Anterior cingulate cortex (tissue), 58 donors: ENCODE measurements at places on chromosomes 3 and 15.
A peak's percentile ranks its signal among the peaks of the same experiment; 100 is the strongest.

GRCh38 chr3:123773681-123774431, 110.3 kb downstream of the MYLK start:
- peak; percentile 64 for DNase-seq

GRCh38 chr3:45507820-45508317, 86.7 kb upstream of the LIMD1 start:
- no peak for DNase-seq

GRCh38 chr15:46309914-46310313, 675.1 kb downstream of the SQOR start:
- DNase-seq, result no peak

DNA sequence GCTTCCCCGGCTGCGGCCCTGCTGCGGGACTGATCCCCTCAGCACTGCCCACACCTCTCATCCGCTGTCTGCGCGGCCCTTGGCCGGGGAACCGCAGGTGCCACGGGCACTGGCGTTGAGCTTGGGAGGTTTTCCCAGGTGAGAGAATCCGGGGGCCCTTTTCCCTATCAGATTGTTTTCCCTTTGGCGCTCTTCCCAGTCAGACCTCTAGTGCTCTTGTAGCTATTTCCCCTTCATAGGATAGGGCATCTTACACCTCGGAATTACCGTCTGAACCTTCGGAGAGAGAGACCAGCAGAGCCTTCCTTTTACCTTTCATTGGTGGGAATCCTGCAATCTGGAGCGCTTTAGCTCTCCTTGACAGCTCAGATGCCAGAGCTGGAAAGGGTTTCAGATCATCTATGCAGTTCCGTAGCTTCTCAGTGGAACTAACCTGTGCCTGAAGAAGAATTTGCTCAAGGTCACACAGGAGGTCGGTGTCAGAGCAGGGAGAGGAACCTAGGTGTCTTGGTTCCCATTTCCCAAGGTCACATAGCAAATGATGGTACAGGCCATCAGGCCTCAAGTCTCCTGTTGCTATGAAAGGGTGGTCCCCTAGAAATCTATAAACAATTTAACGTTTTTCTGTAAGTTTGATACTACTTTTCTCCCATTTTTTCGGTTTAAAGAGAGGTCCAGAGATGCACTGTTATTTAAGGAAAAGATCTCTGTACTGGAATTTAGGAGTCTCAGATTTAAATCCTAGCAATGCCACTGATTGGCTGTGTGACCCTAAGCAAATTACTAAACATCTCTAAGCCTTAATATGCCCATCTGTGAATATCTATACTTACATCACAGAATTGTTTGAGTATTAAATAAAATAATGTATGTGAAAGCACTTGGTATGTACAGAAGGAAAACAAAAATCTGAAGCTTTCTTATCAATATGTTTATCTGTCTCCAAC, 916 bp downstream of the IDH3A start:
- DNase-seq, result no peak

- no peak for DNase-seq
Measured at GRCh38 chr15:92889390-92890107, 10.6 kb upstream of the CHD2 start.

DNA sequence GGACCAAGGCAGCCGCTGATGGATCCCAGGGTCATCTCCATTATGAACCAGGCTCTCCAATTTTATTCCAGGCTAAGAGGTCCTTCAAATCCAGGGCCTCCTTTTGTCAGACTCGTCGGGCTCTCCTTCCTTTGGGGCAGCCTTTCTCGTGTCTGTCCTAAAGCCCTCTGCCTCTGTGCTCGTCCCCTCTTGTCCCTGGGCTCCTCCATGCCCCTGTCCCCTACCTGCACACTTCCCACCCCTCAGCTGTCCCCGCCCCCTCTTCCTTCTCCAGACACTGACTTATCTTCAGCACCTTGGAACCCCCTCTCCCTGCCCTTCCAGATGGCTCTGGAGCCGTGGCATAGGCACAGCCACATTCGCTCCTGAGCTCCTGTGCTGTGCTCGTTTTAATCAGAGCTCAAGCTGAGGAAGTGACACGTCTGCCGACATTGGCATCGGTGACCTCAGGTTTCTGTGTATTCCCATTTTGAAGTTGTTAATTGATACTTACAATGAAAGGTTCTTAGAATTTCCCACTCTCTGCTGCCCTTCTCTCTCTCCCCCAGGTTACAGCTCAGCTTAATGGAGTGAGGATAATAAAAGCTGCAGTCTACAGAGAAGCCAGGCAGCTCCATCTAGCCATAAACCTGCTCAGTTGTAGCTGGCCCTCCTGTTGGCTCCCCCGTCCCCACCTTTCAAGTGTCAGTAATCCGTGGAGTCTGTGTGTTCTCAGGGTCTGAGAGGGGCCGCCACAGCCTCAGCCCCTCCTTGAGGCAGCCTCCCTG, 51.1 kb upstream of the SEC22A start:
- DNase-seq, result no peak

DNA sequence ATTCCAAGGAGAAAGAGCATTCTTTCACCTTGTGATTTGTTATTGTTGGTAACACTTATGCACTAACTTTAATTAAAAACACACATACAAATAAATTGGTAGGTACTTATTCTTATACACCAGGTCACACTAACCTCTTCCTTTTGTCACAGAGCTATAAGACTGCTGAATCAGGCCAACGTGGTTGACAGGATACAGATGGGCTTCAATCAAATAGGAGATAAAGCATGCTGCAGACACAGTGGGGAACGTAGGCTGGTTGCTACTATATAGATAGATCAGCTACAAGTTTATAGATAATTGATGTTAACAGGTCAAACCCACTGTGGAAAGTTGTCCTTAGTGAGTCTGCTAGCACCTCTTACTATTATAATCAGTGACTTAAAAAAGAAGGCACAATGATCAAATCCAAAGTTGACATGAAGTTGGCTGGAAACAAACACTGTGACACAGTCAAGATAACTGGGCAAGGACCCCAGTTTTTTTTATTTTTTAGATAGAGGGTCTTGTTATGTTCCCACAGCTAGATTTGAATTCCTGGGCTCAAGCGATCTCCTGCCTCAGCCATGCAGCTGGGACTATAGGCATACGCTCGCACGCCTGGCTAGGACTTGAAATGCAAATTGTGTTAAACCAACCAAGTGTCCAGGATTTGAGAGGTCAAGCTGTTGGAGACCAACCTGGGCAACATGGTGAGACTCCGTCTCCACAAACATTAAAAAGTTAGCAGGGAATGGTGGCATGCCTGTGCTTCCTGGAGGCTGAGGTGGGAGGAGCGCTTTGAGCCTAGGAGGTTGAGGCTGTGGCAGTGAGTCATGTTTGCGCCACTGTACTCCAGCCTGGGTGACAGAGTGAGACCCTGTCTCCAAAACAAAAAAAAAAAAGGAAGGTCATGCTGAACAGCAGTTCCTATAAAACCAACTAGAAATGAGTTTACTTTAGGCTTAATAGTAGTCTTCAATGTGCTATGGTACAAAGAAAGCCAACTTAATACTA, 97.9 kb upstream of the MEX3B start:
- no peak for DNase-seq

DNA sequence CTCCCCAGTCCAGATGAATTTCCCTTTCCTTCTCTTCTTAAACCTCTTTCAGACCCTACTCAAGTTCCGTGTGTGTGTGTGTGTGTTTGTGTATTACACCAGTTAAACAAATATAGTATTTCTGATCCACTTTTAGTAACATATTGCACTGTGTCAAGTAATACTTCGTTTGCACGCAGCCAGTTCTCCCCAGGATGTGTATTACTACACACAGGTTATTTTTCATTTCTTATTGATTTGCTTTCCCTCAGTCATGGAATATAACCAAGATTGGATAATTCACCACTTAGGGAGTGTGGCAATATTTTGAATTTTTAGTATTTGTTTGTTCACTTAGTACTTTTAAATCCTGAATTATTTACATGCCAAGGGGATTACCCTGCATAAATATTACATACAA, 667.0 kb downstream of the NR2F2 start:
- no peak for DNase-seq
